SK-N-DZ (cell line): ENCODE measurements at places on chromosomes 16 and 17.

GRCh38 chr17:81096741-81097133, 61.8 kb downstream of the BAIAP2 start:
- DNase-seq: no peak

DNA sequence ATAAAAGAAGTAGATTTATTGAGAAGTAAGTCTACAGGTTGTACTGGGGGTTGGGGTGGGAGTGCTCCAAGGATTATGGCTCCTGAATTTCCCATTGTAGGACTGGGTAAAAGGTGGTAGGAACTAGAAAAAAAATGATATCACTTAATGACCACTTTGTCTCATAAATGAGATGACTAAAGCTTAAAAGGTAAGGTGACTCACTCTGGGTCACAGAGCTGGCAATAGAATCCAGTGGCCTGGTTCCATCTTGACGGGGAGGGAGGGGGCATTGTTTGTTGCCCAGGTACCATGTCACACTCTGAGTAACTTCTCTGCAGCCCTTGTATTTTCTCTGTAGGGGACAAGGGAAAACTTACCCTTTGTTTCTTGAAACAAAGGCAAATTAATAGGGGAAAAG, 126.1 kb downstream of the PITPNC1 start:
- no peak for DNase-seq

- no peak for DNase-seq
Measured at GRCh38 chr16:63787014-63787413, 1334.8 kb downstream of the CDH11 start.

- DNase-seq: peak; percentile 82
Measured at GRCh38 chr17:74011966-74012365, 191.5 kb upstream of the RPL38 start.

- DNase-seq: no peak
Measured at GRCh38 chr16:14510939-14511799, 118.9 kb downstream of the PARN start.

GRCh38 chr17:51703361-51704341, 443.3 kb downstream of the UTP18 start:
- DNase-seq: no peak

DNA sequence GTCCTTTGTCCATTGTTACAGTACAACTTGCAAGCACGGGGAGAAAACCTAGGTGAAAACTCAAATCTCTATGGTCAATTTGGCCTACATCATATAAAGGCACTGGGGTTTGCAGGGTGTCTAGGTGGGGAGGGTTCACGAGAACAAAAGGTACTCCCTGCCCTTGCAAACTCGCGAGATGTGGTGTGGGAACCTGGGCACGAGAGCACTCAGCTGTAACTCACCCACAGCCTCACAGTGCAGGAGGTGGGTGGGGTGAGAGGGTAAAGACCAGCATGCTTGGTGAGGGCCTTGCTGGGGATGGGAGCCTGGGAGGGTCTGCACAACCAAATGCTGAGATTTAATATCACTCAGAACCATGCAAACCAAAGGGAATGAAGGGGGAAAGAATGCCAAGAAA, 18.4 kb upstream of the ZNF594 start:
- DNase-seq: no peak

GRCh38 chr16:89268987-89269735, 51.7 kb downstream of the ZNF778 start:
- no peak for DNase-seq

GRCh38 chr16:88965826-88966480, 11.1 kb downstream of the CBFA2T3 start:
- no peak for DNase-seq

- DNase-seq: no peak
Measured at GRCh38 chr16:29649588-29650494, 13.2 kb upstream of the SPN start.

- peak; percentile 83 for DNase-seq
Measured at GRCh38 chr17:75896415-75897159, at the start of gene TRIM65. Gene TRIM65, minus strand, starts transcription at chr17:75896951. Its CDS starts 14 bp downstream, at chr17:75896937.

DNA sequence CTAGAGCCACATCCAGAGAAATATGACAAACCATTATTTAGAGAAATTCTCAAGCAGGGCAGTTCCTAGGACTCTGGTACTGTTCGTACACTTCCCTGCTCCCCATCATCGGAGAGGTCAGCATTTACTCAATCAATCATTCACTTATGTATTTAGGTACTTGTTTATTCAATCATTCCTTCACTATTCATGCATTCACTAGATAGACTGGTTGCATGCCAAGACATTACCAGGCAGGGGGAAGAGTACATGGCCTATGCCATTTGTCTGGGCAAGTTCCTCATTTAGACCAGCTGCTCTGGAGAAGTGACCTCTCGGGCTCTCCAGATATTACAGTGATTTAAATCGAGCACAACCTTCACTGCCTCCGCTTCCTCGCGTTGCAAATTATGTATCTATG, 603.4 kb downstream of the KCNJ2 start:
- DNase-seq: no peak

DNA sequence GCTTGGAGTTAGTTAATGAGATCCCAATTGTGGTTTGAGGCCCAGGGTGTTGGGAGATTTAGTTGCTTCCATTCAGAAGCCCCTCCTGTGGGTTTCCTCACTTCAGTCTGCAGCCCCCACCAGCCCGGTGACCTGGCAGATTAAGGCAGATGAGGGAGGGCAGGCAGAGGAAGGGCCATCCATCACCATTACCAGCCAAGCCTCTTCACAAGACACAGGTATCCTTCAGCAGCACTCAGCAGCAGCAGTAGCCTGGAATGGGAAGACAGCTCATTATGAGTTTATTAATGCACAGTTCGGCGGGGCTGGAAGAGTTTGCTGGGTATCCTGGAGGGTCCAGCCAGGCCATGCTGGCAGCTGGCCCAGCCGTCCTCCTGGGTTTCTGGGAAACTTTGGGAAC, 90.0 kb upstream of the GPRC5B start:
- DNase-seq: peak; percentile 61

- DNase-seq: no peak
Measured at GRCh38 chr17:56978441-56979090, 635 bp downstream of the SCPEP1 start.

GRCh38 chr16:4891097-4891885, 44.0 kb downstream of the UBN1 start:
- DNase-seq: no peak

- DNase-seq: no peak
Measured at GRCh38 chr17:21167303-21167702, 40.5 kb downstream of the DHRS7B start.

DNA sequence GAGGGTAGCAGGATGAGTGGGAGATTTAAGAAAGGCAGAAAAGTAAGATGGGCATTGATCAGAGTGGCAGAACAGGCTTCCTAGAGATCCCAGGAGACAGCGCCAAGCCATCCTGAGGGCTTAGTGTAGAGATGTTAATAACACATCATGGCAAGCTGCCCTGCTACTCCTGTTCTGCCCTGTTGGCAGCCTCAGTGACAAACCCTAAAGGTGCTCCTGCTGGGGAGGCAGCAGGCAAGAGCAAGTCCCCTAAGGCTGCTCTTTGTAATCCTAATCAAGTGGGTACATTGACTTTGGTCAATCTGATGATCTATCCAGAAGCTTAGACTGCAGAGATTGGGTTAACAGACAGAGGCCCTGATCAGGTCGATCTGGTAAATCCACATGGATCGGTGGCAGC, 16.3 kb downstream of the ANKFN1 start:
- no peak for DNase-seq
